Activated naive CD8-positive, alpha-beta T cell treated with anti-CD3 and anti-CD28 coated beads, Interleukin-2, amount 10 ng/mL, durations not matched to agents 7 days and 5 days (primary cell): ENCODE measurements at places on chromosomes 12 and 14. TPM values are rescaled to one million over a fixed set of nuclear protein-coding genes. Genes with fewer than 3 reads are reported as not detected.

- no peak for DNase-seq
Observed at GRCh38 chr12:89243771-89244170, 108.5 kb downstream of the DUSP6 start.

DNA sequence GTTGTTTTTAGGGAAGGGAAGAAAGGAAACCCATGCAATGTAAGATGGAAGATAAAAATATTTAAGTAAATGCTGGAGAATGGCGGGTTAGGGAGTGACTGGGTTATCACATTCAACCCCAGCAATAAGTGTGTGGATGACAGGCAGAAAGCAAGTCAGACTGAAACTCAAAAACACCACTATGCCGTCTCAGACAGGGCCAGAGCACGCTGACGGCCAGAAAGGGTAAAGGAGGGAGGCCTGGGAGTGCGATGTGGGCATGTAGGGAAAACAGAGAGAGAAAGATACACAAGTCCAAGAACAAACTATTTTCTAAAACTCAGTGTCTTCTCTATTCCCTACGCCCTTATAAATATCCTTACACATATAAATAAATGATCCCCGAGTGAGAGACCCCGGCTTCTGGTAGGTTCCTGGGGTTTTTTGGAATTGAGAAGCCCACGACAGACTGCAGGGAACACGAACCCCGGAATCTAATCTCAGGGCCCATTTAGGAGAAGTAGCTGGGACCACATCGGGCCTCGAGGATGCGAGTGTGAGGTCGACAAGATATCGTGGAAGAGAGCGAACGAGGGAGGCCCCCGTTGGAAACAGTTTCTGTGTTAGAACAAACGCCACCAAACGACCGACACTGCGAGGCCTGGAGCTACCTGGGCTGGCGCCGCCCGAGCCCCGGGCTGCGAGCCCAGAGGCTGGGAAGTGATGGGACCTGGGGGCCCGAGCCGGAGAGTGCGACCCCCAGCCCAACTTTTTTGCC, 735 bp upstream of the OTX2 start:
- DNase-seq, result peak; percentile 27

GRCh38 chr14:53399057-53399456, 245.9 kb upstream of the DDHD1 start:
- DNase-seq, result no peak

- no peak for DNase-seq
Observed at GRCh38 chr12:74541074-74541473, 3.4 kb downstream of the ATXN7L3B start.

- no peak for DNase-seq
Observed at GRCh38 chr12:50786498-50787231, 22.8 kb downstream of the ATF1 start.

DNA sequence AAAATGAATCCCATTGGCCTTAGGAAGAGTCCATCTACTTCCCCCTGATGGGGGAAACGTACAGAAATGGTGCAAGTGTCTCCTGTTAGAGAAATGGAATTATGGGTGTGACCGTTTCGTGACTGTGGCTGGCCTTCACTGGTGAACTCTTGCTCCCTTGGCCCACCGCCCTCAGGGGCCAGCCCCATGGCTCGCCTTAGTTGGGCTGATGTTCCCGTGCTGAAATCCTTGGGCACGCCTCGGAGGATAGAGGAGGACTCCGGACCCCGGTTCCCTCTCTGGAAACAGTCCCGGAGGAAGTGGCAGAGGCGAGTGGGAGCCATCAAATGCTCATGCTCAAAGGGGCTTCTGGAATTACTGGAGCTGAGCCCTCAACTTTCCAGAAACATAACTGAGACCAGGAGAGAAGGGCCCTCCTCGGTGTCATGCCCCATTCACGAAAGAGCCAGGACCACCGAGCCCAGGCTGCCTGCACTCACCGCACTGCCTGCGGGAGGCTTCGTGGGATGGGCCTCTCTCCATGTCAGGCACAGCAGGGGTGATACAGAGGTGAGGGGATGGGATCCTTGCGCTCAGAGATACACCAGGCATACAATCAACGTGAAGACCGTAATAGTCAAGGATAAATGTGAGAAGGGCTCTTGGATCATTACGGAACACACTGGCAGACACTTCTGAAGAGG, 10.1 kb upstream of the CACNA2D4 start:
- DNase-seq, result no peak

GRCh38 chr14:22465201-22465840, 123.7 kb downstream of the DAD1 start:
- no peak for DNase-seq

GRCh38 chr12:92462527-92462926, 240.3 kb upstream of the PLEKHG7 start:
- no peak for DNase-seq

GRCh38 chr12:64631197-64631596, 20.9 kb downstream of the RASSF3 start:
- DNase-seq, result no peak

DNA sequence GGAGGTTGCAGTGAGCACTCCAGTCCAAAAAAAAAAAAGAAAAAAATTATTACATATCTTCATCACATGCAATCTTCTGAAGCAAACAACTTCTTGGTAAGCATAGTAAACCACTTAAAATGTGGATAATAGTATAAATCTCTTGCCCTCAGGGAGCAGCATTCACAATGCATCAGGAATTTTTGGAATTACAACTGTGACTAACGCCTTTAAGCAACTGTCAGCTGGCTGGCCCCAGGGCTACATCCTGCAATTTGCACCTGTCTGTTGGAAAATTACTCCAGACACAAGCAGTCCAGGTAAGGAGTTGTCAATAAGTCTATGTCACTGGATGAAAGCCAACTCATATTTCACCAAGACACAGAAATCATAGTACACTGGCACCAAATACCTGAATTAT, 5.5 kb upstream of the SLC7A7 start:
- no peak for DNase-seq

DNA sequence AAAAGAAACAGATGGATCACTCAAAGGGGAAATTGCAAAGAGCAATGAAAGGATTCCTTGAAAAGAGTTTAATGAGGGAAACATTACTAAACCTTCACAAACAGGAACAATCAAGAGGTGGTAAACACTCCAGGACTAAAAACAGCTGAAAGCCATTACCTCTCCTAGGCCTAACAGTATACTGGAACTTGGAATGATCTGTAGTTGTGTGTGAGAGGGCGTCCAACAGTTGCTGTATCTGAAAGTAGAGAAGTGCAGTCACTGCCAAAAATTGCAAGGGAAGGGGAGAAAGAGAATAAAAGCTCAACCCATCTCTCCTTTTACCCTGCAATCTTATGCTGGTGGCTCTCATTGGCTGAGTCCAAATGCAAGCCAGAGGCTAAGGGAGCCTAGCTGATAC, 17.0 kb upstream of the MIS18BP1 start:
- DNase-seq, result no peak

DNA sequence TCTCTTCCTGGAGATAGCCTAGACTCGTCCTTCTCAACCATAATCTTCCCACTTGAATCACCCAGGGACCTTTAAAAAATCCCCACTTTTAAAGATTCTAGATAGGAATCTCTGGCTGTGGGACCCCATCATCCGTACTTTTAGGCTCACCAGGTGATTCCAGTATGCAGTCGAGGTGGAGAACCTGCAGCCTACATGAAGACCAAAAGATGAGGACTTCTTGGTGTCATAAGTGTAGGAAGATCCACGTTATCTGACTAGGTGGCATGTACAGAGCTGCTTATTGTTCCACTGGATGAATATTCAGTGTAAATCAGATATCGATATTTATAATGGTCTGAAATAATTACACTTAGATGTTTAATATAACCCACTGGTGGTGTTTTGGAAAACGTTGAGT, 2.6 kb downstream of the PRKCH start:
- DNase-seq, result no peak

Gene OLR1
- not detected for total RNA-seq

Gene MYH6
- not detected for total RNA-seq

Gene TBX5
- total RNA-seq, result not detected

Gene G2E3
- 35.1 TPM for total RNA-seq

Gene LMNTD1
- total RNA-seq, result not detected

Gene RIC8B
- 15.1 TPM for total RNA-seq
